ENCODE measurements at places on chromosomes 13 and 19.

DNA sequence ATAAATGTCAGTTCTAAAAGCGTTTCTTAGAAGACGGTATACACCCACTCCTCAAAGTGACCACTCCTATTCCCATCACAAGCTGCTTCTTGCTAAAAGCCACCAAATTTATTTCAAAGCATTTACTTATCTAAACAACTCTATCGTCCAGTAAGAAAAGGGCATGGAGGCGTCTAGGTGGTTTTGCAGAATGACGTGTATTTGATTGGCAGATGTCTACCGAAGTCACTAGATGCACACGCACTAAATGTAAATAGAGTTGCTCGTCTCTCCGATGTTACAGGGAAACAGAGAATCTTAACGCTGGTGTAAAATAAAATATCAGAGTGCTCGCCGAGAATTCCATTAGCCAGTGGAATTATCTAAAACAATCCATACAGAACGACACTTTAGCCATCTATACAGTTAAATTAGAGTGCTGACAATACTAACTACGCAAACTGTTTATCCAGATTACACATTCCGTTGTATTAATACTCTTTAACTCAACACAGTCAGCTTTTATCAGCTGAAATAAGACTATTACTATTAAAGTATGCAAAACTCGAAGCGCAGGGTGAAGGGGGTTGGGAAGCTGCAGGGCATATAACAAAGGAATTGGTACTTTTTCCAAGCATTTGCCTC lies 1.9 kb downstream of the KLF12 start:
- H3K27me3 ChIP-seq: no peaks in the 10 kb centered on the region
- peaks cover 51% of the 10 kb centered on the region for H3K4me1 ChIP-seq
- H3K27ac ChIP-seq: peak overlapping the region; percentile 98
- peak; percentile 56 for DNase-seq
- peaks cover 6% of the 10 kb centered on the region for H3K36me3 ChIP-seq

GRCh38 chr13:113741191-113741668 lies 17.8 kb upstream of the TMEM255B start:
- no peak overlapping the region for H3K27ac ChIP-seq
- no peak overlapping the region for H3K4me3 ChIP-seq
- H3K4me1 ChIP-seq: peaks cover 36% of the 10 kb centered on the region
- DNase-seq: no peak

- peaks cover 54% of the 10 kb centered on the region for H3K4me1 ChIP-seq
- peak overlapping the region; percentile 90 for H3K4me3 ChIP-seq
- no peak overlapping the region for H3K27ac ChIP-seq
- peak; percentile 67 for DNase-seq
- peaks cover 14% of the 10 kb centered on the region for H3K27me3 ChIP-seq
Measured at GRCh38 chr19:41939861-41940730, 11.8 kb upstream of the ERFL start.

DNA sequence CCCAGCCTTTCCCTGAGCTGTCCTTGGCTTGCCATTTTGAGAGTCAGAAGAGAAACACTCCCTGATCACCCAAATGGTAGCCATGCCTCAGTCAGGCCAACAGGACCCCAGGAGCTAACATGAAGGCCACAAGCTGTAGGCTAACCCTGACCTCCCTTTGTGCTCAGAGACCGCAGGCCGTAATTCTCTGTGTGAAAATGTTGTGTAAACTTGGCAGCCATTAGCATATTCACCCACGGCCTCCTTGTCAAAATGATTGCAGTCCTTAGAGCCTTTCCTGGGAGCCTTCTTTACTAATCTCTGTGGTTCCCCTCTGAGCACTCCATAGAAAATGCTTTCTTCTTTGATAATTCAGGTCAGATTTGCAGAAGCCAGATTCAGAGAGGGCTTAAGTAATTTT lies 418.9 kb downstream of the COG6 start:
- no peaks in the 10 kb centered on the region for H3K36me3 ChIP-seq
- DNase-seq: no peak
- H3K27ac ChIP-seq: no peak overlapping the region
- no peaks in the 10 kb centered on the region for H3K27me3 ChIP-seq

GRCh38 chr19:2575734-2576481 lies 100.0 kb downstream of the GADD45B start:
- H3K27ac ChIP-seq: no peak overlapping the region
- H3K4me3 ChIP-seq: no peak overlapping the region
- no peaks in the 10 kb centered on the region for H3K36me3 ChIP-seq
- H3K27me3 ChIP-seq: peaks cover 7% of the 10 kb centered on the region
- no peak for DNase-seq
- H3K4me1 ChIP-seq: no peaks in the 10 kb centered on the region

GRCh38 chr13:72645521-72645920 lies 81.9 kb downstream of the MZT1 start:
- H3K27ac ChIP-seq: no peak overlapping the region
- H3K4me1 ChIP-seq: no peaks in the 10 kb centered on the region
- no peak overlapping the region for H3K4me3 ChIP-seq
- no peaks in the 10 kb centered on the region for H3K36me3 ChIP-seq
- H3K27me3 ChIP-seq: peaks cover 18% of the 10 kb centered on the region

DNA sequence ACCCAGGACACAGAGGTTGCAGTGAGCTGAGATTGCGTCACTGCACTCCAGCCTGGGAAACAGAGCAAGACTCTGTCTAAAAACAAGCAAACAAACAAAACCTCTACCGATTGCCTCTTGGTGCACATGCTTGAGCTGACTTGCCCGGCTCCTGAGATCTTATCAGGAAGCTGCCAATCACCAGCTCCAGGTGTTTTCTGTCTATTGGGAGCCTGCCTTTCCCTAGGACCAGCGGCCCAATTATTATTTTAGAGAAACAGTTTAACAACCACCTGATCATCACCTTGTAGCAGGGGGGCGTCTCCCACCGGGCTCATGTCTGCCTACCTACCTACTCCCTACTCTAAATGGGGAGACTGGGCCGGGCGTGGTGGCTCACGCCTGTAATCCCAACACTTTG lies 10.8 kb downstream of the CLEC4M start:
- no peak for DNase-seq
- H3K36me3 ChIP-seq: no peaks in the 10 kb centered on the region
- peaks cover 49% of the 10 kb centered on the region for H3K27me3 ChIP-seq
- H3K27ac ChIP-seq: no peak overlapping the region
- H3K4me3 ChIP-seq: no peak overlapping the region
- H3K4me1 ChIP-seq: peaks cover 30% of the 10 kb centered on the region

GRCh38 chr13:99894840-99895443 lies 76.6 kb downstream of the ZIC5 start:
- no peaks in the 10 kb centered on the region for H3K36me3 ChIP-seq
- DNase-seq: no peak
- H3K4me1 ChIP-seq: peaks cover 11% of the 10 kb centered on the region
- peaks cover 50% of the 10 kb centered on the region for H3K27me3 ChIP-seq
- H3K4me3 ChIP-seq: peak overlapping the region; percentile 84

GRCh38 chr13:105153611-105154010 lies 1381.9 kb downstream of the EFNB2 start:
- H3K27ac ChIP-seq: no peak overlapping the region
- no peaks in the 10 kb centered on the region for H3K4me1 ChIP-seq
- H3K36me3 ChIP-seq: no peaks in the 10 kb centered on the region
- no peaks in the 10 kb centered on the region for H3K27me3 ChIP-seq
- H3K4me3 ChIP-seq: no peak overlapping the region
- DNase-seq: no peak

DNA sequence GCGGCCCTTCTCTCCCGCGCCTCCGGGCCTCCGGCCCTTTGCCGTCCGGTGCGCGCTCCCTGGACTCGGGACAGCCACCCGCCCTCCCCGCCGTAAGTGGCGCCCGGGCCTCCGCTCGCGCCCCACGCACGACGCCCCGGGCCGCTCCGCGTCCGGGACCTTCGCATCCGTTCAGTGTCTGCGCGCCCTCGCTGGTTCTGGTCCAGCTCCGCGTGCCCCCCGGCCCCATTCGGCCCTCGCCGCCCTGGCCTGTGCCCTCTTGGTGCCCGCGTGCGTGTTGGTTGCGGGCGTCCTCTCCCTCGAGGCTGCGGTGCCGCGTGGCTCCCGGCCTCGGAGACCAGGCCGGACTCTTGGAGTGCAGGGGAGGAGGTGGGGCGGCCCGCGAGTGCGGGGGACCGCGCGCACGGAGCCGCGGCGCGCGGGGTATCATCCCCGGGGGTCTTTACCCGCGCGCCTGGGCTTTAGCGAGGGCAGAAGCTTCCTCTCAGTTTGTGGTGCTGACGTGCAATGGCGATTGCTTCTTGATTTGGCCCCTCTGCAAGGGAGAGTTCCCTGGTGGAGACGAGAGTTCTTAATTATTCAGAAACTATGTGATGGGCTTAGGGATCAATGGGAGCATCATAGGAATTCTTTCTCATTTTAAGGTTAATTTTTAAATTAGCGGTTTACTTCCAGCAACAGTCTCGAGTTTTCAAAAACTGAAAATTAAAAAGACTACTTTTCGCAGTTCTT lies 757 bp downstream of the WASF3 start:
- peaks cover 24% of the 10 kb centered on the region for H3K27me3 ChIP-seq
- DNase-seq: peak; percentile 1
- peak overlapping the region; percentile 72 for H3K4me3 ChIP-seq

GRCh38 chr19:19654441-19654840 lies 9.0 kb downstream of the ATP13A1 start:
- no peak overlapping the region for H3K27ac ChIP-seq
- no peaks in the 10 kb centered on the region for H3K4me1 ChIP-seq
- H3K36me3 ChIP-seq: peaks cover 31% of the 10 kb centered on the region
- DNase-seq: no peak
- no peaks in the 10 kb centered on the region for H3K27me3 ChIP-seq
- H3K4me3 ChIP-seq: no peak overlapping the region

DNA sequence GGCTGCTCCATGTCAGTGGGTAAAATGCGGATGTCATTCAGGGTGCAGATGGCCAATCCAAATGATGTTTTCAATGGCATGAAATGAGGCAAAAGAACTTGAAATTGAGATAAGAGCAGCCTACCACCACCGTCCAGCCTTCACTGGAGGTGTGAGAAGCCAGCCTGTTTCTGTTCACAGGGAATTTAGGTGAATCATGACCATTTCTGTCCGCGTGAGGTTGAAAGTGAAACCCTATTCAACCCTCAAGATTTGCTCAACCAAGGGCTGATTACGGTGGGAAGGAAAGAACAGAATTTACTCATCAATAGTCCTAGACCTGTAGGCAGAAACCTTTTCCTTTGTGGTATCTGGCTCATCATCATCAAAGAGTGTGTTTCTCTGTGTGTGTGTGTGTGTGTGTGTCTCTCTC lies 370.7 kb downstream of the COG6 start:
- H3K27ac ChIP-seq: peak overlapping the region; percentile 4
- DNase-seq: peak; percentile 81
- H3K4me3 ChIP-seq: peak overlapping the region; percentile 50
- peaks cover 8% of the 10 kb centered on the region for H3K36me3 ChIP-seq
- H3K27me3 ChIP-seq: peaks cover 7% of the 10 kb centered on the region

DNA sequence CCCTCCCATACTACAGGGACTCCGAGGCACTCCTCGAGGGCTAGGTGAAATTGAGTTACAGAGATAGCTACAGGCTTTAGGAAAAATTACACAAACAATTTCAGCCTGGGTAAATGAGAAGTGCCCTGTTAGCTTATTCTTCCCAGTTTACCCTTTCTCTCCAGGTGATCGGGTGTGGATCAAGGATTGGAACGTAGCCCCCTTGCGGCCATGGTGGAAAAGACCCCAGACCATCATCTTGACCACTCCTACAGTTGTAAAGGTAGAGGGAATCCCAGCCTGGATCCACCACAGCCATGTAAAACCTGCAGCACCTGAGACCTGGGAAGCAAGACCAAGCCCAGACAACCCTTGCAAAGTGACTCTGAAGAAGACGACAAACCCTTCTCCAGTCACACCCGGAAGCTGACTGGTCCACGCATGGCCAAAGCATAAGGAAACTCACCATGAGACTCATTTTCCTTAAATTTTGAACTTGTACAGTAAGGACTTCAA lies 600.6 kb downstream of the UQCRFS1 start:
- H3K27ac ChIP-seq: no peak overlapping the region
- no peak overlapping the region for H3K4me3 ChIP-seq
- no peaks in the 10 kb centered on the region for H3K4me1 ChIP-seq
- H3K27me3 ChIP-seq: no peaks in the 10 kb centered on the region

- H3K27me3 ChIP-seq: no peaks in the 10 kb centered on the region
- peaks cover 27% of the 10 kb centered on the region for H3K4me1 ChIP-seq
- H3K27ac ChIP-seq: peak overlapping the region; percentile 94
- H3K4me3 ChIP-seq: peak overlapping the region; percentile 98
- no peak for DNase-seq
Measured at GRCh38 chr13:20566468-20566897, 474 bp upstream of the IFT88 start.

GRCh38 chr13:98422046-98422445 lies 154.9 kb downstream of the STK24 start:
- H3K27me3 ChIP-seq: peaks cover 9% of the 10 kb centered on the region
- DNase-seq: no peak
- H3K4me1 ChIP-seq: no peaks in the 10 kb centered on the region
- H3K4me3 ChIP-seq: no peak overlapping the region
- H3K27ac ChIP-seq: no peak overlapping the region
- peaks cover under 1% of the 10 kb centered on the region for H3K36me3 ChIP-seq

- H3K27ac ChIP-seq: peak overlapping the region; percentile 54
- H3K36me3 ChIP-seq: peaks cover 5% of the 10 kb centered on the region
- peaks cover 42% of the 10 kb centered on the region for H3K4me1 ChIP-seq
Measured at GRCh38 chr13:19984430-19985218, 26.1 kb downstream of the ZMYM2 start.

- peaks cover 6% of the 10 kb centered on the region for H3K36me3 ChIP-seq
- no peak overlapping the region for H3K4me3 ChIP-seq
- H3K4me1 ChIP-seq: no peaks in the 10 kb centered on the region
- no peak for DNase-seq
- no peak overlapping the region for H3K27ac ChIP-seq
- no peaks in the 10 kb centered on the region for H3K27me3 ChIP-seq
Measured at GRCh38 chr19:6224308-6224675, 55.5 kb downstream of the MLLT1 start.

- H3K36me3 ChIP-seq: no peaks in the 10 kb centered on the region
- no peak for DNase-seq
- peaks cover 10% of the 10 kb centered on the region for H3K27me3 ChIP-seq
- no peaks in the 10 kb centered on the region for H3K4me1 ChIP-seq
- peak overlapping the region; percentile 6 for H3K4me3 ChIP-seq
- H3K27ac ChIP-seq: no peak overlapping the region
Measured at GRCh38 chr13:51202477-51203046, 19.6 kb upstream of the FAM124A start.

- no peak overlapping the region for H3K4me3 ChIP-seq
- H3K36me3 ChIP-seq: peaks cover 1% of the 10 kb centered on the region
- H3K27me3 ChIP-seq: peaks cover 6% of the 10 kb centered on the region
- no peaks in the 10 kb centered on the region for H3K4me1 ChIP-seq
- no peak for DNase-seq
Measured at GRCh38 chr19:31535691-31536460, 186.6 kb upstream of the TSHZ3 start.

DNA sequence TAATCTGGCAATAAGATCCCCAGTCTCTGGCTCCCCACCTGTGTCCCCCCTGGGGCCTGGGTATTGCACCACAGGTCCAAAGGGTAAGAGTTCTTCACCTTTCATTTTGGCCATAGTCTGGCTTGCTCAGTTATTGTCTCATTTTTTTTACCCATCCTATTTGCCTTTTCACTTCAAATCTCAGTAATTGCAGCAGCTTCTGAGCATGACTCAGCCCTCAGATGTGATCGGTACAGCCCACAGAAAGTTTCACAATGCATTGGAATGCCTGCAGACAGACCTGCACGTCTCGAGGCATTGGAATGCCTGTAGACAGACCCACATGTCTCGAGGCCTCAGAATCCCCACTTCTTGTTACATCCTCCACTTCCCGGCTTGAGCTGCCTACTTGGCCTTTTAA lies 173.6 kb downstream of the NUFIP1 start:
- H3K36me3 ChIP-seq: no peaks in the 10 kb centered on the region
- peak; percentile 55 for DNase-seq
- no peak overlapping the region for H3K4me3 ChIP-seq
- no peak overlapping the region for H3K27ac ChIP-seq
